ENCODE measurements at places on chromosomes 4 and X. TPM values are rescaled to one million over a fixed set of nuclear protein-coding genes. Genes with fewer than 3 reads are reported as not detected.

Gene KIAA1210
- total RNA-seq, result not detected

Gene GLRA3
- not detected for total RNA-seq

DNA sequence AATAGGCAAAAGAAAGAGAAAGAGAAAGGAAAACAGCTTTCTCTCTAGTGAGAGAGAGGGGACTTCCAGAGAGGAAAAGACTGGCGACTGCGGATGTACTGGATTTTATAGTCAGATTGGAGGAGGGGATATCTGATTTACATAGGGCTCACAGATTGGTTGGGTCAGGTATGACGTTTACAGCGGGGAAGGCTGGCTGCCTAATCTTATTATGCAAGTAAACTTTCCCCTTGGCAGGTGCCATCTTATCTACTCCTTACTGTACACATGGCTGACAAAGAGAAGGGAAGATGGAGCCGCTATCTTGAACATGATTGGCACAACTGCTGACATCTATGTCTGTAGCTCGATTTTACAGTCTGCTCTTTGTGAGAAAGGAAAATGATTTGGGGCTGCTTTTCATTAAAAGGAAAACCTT lies 25.4 kb downstream of the RBPJ start:
- DNase-seq, result peak; percentile 57

GRCh38 chr4:14404730-14405129 lies 597.6 kb upstream of the CPEB2 start:
- no peak for DNase-seq

- no peak for DNase-seq
Measured at GRCh38 chr4:12534684-12535083, 949.5 kb downstream of the RAB28 start.

GRCh38 chr4:10875144-10875799 lies 190.7 kb upstream of the CLNK start:
- no peak for DNase-seq

- no peak for DNase-seq
Measured at GRCh38 chrX:39827951-39828350, 269.8 kb downstream of the BCOR start.

GRCh38 chr4:33357121-33357520 lies 2637.0 kb downstream of the PCDH7 start:
- DNase-seq, result no peak

DNA sequence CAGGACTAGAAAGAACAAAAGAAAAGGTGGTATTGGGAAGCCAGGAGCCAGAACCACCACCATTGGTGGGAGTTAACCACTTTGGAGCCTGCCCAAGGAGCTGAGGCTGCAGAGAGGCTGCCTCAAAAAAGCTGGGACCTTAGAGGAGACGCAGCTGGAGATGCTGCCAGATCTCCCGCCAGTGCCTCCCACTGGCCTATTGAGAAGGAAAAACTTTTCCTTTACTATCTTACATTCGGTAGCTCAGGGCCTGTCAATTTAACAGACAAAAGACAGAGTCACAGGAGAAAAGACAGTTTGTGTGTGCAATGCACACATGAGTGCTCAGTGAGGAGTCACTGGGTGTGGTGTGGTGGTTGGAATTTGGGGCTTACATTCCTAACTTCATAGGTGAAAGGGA lies 52.4 kb upstream of the HPSE start:
- DNase-seq, result no peak

DNA sequence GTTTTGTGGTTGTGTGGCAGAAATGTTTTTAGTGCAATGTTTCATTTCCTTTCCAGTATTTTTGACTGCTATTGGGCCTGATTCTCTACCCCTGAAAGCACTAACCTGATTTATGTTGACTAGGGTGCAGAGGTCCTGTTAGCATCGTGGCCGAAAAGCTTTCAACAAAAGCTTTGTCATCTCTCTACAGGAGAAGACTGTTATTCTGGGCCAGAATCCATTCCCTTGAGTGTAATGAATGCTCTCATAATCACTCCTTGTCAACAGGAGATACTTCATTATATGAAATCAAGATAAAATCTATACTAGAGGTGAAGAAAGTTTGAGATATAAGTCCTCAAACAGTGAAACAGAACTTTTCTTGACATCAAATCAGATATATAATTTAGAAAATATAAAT lies 195.5 kb downstream of the ZNF330 start:
- no peak for DNase-seq
